ENCODE measurements at places on chromosomes 3 and 15.

GRCh38 chr15:48924528-48925393 lies 39.0 kb downstream of the SHC4 start:
- DNase-seq = no peak

DNA sequence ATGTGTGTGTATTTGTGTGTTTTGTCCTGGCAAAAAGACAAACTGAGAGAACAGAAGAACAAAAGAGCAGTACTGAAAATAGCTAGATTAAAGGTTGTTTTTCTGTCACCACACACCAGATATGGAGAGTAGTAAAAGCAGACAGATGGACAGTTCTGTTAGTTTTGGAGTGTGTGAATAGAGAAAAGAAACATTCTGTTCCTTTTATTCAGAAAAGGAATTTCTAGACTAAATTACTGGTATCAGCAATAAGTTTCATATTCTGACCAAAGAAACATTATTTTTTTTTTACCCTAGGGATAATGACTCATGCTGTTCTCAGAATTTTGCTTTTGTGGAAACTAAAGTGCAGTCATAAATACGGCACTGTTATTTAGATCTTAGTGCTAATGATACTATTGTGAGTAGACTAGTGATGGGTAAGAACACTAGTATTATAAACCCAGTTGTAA lies 32.9 kb downstream of the PIK3CA start:
- no peak for DNase-seq

DNA sequence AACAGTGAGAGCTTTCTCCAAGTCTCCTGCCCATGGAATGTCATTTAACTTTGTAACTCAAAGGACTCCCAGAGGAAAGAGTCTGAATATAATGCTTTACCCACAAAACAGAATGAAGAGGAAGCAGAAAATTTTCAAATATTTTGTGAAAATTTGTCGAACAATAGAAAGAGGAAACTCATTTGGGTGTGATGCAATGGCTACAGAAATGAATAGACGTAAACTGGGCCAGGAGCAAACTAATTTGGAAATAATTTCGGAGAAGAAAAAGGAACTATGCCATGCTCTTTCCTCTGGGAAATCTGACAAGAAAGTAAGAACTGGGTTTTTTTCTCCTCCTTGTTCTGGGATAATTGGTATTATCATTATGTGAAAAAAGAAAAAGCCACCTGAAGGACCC lies 11.2 kb upstream of the SUMF1 start:
- no peak for DNase-seq

DNA sequence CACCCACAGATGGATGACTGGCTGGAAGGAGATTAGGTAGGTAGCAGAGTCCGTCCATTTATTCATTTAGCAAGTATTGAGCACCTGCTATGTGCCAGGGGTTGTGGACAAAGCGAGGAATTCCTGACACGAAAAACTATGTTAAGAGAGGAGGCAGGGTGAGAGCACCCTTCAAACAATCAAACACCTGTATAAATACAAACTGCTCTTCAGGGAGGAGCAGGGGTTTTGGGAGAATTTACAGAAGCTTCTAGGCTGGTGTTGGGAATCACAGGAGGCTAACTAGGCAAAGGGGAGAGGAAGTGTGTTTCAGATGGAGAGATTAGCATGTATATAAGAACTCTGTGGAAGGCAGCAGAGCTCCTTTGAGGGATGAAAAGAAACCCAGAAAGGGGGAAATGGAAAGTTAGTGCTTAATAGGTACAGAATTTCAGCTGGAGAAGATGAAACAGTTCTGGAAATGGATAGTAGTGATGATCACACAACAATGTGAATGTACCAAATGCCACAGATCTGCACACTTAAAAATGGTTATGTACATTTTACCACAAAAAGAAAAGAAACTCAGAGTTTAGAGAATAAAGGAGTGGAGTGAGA lies 805 bp upstream of the SEC22C start:
- no peak for DNase-seq

- DNase-seq = no peak
Observed at GRCh38 chr3:27578032-27578431, 93.8 kb upstream of the SLC4A7 start.

DNA sequence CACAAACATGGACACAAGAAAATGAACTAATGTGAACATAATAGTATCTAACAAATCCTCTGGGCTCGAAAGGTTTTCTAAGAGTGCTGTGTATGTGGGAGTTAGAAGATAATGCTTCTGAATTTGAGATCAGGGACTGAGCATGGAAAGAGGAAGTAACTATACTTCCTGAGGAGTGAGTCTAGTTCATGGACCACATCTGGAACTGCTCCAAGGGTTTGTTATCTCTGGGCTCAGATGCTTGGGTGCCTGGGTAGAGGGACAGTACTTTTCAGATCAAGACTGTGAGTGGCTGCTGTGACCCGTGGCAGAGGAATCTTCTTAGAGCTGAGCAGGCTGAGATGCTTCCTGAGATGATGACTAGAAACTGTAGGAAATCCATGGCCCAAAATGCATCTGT lies 28.5 kb downstream of the TBC1D23 start:
- DNase-seq = no peak
